ENCODE measurements at places on chromosomes 6 and 20. TPM values are rescaled to one million over a fixed set of nuclear protein-coding genes. Genes with fewer than 3 reads are reported as not detected.

MOCS1 gene
- 11.8 TPM for polyA plus RNA-seq

FILIP1 gene
- polyA plus RNA-seq = 2.0 TPM

C6orf15 gene
- not detected for polyA plus RNA-seq

FRMD1 gene
- polyA plus RNA-seq = 8.0 TPM

E2F1 gene
- polyA plus RNA-seq = 16.9 TPM

TRIM10 gene
- polyA plus RNA-seq = 0.17 TPM

HSPA1A gene
- polyA plus RNA-seq = 90.4 TPM

SASH1 gene
- polyA plus RNA-seq = 12.1 TPM

PTCHD4 gene
- 0.17 TPM for polyA plus RNA-seq

TMEM30A gene
- polyA plus RNA-seq = 52.7 TPM

FNDC11 gene
- polyA plus RNA-seq = 147 TPM

WFDC5 gene
- 2.1 TPM for polyA plus RNA-seq

TTBK1 gene
- polyA plus RNA-seq = 2.3 TPM

PGC gene
- polyA plus RNA-seq = 0.42 TPM

NMBR gene
- polyA plus RNA-seq = 3.5 TPM
